ENCODE measurements at places on chromosomes 6 and 20.

GRCh38 chr6:138590796-138591709 is 91.8 kb upstream of the NHSL1 start:
- DNase-seq = peak; percentile 74

DNA sequence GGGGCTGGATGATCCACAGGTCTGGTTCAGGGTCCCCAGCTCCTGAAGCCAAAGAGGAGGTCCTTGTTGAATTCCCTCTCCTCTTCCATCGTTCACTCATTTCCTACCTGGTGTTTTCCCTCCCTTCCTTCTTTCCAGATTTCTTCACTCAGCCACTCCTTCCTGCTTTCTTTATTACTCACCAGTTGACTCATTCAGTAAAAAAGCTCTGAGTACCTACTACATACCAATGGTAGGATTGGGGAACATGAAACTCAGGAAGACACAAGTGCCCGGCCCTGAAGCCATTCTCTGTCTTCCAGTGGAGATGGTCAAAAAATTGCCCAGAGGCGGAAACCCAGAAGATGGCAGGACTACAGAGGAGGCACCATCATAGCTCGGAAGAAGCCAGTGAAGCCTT is 11.9 kb upstream of the NSFL1C start:
- peak; percentile 65 for DNase-seq

DNA sequence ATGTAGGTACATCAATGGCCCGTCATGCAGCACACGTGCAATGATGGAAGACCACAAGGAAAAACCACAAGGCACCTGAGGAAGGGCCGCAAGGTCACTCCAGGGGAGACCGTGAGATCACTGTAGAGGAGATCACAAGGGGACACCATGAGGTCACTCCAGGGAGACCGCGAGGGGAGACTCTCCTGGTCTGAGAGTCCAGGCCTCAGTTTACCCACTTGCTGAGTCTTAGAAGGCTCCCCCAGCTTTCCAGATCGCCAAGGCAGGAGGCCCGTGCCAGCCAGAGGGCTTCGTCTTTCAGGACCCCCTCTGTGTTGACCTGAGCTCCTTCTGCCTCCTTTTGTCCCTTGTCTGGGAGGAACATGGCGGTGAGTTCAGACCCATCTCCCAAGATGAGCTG is 232.2 kb downstream of the ERMARD start:
- no peak for DNase-seq

GRCh38 chr20:54688476-54688875 is 213.1 kb downstream of the DOK5 start:
- no peak for DNase-seq

DNA sequence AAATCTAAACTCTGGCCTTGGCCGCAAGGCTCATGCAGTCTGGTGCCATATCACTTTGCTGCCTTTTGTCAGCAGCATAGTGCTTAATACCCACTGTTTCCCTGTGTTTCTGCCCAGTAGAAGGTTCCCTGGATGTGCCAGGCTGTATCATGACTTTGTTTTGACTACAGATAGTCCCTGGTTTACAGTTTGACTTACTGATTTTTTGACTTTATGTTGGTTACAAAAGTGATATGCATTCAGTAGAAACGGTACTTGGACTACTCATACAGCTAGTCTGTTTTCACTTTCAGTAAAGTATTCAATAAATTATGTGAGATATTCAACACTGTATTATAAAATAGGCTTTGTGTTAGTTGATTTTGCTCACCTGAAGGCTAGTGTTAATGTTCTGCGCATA is 19.0 kb downstream of the RALY start:
- no peak for DNase-seq

DNA sequence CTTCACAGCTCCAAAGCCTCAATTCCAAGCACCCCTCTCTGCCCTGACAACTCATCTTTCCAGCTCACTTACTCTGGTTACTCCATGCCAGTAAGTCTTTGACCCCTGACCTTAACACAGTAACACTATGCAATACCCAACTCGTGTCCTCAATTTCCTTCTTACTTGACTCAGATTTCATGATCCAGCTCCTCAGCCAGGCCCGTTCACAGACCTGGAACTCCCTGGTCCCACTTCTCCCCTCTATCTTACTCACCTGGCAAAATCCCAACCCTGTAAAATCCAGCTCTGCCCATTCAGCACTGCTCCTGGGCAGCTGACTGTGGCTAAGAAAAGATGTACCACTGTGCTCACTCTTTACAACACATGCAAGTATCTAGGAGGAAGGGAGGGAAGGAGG is 7.9 kb downstream of the GNL1 start:
- no peak for DNase-seq

DNA sequence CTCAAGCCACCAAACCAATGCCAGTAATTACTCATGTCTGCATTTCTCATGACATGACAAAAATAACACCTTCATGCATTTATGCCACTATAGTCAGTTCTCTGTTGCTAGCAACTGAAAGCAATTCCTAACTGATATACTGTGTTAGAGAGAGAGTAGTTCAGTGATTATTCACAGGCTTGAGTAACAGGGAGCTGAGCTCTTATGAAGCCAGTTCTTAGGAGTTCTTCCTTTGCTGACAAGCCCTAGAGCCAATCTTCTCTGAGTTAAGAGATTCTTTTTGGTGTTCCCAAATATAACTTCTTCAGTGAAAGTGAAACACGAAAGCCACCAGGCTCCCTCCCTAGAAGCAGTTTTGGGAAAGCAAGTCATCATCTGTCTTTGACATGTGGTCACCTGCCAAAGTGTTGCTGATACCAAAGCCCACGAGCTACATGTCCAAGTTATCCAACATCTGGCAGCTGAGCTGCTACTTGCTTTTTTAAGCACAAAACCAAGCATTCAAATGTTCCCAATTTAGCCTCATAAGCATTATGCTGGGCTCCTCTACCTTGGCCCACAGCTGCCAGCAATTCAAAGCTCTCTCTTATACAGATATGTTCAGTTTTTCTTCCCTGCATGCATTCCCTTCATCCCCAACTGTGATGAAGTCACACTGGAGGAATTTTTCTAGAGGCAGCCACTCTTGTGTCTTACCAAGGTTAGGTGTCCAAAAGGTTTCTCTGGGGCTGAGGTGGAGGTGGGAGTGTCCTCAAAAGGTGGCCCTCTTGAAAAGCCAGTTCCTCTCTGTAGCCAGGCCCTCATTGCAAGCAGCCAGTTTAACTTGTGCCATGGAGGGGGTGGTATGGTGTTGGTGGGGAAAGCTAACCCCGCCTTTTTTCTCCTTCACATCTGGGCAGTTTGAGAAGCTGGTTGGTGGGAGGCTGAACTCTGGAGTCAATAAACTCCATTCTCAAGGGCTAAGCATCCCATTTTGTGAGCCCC is 92.7 kb upstream of the ARMC2 start:
- no peak for DNase-seq

DNA sequence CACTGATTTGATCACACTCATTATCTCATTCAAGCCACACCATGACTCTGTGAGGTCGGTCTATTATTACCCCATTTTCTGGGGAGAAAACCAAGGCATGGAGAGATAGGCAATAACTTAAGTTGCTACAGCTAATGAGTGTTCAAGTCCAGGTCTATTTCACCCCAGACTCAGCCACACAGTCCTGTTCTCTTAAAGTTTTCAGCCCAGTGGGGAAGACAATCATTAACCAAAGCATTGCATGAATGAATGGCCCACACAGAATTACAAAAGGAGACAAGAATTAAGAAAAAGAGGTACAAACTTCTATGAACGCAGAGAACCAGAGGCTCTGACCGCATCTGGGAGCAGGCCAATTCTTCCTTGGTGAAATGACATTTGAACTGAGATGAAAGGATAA is 7.1 kb downstream of the BPI start:
- no peak for DNase-seq

- DNase-seq = peak; percentile 53
These were observed 630 bp downstream of the PPP1R3G start for GRCh38 chr6:5085648-5086293.

- no peak for DNase-seq
These were observed 295.0 kb downstream of the KCNQ5 start for GRCh38 chr6:72916906-72917305.

- DNase-seq = no peak
These were observed 34.0 kb downstream of the BMP5 start for GRCh38 chr6:55841341-55841740.

DNA sequence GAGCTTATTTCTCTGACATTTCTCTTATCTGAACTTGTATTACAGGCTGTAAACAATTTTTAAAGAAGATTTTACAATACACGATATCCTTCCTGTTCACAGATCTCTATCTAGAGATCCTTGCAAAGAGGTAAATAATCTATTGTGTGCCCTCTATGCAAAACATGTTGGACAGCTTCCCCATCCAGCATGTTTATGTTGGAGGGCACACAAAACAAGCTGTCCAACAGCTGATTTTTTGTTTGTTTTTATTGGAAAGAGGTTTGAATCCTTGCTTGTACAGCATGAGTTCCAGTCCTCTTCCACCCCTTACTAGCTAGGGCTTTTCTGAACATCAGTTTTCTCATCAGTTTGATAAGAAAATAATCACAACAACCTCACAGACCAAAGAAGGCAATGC is 62.3 kb upstream of the SYNDIG1 start:
- DNase-seq = no peak

- DNase-seq = no peak
These were observed 40.9 kb downstream of the PTPRA start for GRCh38 chr20:2914160-2914559.

- DNase-seq = no peak
These were observed 396.4 kb downstream of the BCKDHB start for GRCh38 chr6:80502871-80503270.

DNA sequence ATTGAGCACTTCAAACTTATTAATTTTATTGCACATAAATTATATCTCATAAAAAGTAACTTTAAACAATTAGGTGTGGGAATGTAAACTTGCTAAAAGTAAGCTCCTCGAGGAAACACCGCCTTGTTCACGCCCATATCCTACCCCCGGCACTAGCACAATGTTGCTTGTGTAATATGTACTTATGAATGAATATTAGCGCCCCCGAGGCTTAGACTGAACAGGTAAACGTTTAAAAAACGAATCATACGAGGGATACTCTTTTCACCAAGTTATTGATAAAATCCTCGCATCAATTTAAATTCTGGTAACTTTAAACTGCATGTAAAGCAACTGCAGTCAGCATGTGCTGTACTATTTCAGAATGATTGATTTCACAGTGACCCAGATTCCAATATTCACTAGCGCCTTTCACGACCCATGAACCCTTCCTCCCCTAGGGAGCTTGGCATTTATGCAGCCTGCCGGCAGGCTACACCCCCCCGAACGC is 637 bp downstream of the TFB1M start:
- no peak for DNase-seq

- DNase-seq = no peak
These were observed 3.7 kb downstream of the TNFAIP3 start for GRCh38 chr6:137870744-137871247.

DNA sequence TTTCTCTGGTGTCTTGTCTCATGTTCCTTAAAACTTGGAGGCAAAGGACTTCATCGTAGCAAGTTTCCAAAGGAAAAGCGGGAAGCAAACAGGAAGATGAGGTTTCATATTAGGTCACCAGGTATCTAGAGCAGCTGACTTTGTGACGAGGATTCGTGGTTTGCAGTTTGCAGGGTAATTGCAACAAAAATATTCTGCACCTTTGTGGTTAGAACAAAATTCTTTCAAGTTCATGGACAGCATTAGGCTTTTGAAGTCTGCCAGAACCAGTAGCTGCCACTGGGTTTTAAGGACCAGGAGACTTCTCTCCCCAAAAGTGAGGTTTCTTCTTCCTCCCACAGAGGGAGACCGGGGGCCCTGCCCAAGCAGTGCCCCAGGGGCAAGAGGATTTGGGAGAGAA is 63.4 kb downstream of the RPP40 start:
- no peak for DNase-seq
